Hematopoietic multipotent progenitor cell treated with erythropoietin and hydrocortisone succinate and interleukin-3 and kit ligand, for 17 days (in vitro differentiated cells): ENCODE measurements at places on chromosomes 12 and 14.

DNA sequence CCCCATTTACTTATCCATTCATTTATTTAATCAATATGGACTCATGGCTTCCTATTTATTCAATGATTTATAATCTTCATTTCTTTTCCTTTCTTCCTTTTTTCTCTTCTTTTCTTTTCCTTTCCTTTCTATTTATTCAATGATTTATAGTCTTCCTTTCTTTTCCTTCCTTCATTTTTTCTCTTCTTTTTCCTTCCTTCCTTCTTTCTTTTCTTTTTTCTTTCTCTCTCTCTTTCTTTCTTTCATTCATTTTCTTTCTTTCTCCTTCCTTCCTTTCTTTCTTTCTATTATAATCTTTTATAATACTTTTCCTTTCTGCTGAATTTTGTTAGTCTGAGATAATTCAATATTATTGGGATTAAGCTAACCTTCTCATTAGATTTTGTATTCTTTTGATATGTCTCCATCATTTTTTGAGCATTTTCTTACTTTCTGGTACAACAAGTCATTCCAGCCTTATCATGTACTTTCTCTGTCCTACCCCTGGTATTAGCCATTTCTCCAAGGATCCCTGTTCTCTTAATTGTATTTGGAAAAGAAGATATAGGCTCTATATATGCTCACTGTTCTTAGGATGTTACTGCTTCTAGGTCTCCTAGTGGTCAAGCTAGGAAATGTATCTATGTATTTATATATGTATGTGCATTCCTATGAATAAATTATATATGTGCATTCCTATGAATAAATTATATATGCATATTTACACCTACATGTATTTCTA, 12.1 kb downstream of the LACRT start:
- no peak for DNase-seq

GRCh38 chr12:77609016-77609415, 221.7 kb upstream of the NAV3 start:
- DNase-seq: no peak

DNA sequence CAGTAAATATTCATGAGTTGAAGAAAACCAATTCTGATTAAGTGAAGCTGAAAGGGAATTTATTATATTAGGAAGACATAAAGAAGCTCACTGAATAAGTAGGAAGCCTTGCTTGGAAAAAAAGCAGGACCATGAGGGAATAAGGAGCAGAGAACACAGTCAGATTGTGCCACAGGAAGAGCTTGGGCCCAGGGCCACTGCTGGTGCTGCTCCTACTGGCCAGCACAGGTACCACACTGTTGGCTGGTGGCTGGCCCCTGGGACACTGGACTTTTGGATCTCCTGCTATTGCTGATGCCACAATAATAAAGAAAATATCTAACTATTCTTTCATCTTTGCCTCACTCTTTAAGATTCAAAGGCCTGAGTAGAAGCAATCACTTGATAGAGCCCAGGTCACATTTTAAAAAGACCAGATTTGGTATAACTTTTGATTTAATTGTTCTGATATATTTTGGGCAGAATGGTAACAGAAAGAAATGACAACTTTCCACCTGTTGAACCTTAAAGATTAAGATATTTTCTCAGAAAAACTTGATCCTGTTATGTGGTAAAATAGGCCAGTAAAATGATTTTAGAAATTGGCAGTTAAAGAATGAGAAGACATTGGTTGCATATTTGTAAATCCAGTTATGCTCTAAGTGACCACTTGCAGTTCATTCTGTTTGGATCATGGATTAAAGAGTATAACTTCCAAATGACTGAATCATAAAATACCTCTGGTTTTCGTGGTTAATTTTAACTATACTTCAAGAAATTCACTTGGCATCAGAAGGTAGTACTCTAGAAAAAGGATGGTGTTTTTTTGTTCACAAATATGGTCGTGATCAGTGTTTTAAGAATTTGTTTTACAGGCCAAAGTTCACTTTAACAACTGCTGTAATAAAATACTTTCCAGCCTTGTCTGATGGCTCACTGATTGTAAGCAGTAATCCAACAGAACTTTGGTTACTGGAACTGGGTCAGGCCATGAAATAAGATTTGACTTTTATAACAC, 68.3 kb downstream of the DERA start:
- no peak for DNase-seq

GRCh38 chr12:112937741-112938719, at the start of gene OAS3:
Gene OAS3 (plus strand): TSS chr12:112938474. CDS start chr12:112938531, 57 bp downstream.
- no peak for DNase-seq

DNA sequence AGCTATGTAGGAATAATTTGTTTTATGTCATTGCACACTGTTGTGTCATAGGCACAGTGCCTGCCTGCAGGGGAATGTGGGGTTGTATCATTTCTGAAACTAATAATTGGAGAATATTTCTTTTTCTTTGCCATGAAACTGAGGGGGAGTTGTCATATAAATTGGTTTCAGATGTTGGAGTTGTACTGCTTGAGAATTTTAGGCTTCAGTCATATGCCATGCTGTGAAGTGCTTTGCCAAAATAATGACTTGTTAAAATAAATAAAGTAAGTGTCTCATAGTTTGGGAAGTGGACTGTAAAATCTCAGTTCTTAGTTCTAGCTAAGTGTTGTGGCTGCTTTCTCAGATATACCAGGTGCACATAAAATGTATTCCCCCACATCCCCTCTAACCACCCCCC, 116.8 kb downstream of the DAAM1 start:
- DNase-seq: no peak

GRCh38 chr14:21385188-21385904, 1.5 kb upstream of the SUPT16H start:
- no peak for DNase-seq

DNA sequence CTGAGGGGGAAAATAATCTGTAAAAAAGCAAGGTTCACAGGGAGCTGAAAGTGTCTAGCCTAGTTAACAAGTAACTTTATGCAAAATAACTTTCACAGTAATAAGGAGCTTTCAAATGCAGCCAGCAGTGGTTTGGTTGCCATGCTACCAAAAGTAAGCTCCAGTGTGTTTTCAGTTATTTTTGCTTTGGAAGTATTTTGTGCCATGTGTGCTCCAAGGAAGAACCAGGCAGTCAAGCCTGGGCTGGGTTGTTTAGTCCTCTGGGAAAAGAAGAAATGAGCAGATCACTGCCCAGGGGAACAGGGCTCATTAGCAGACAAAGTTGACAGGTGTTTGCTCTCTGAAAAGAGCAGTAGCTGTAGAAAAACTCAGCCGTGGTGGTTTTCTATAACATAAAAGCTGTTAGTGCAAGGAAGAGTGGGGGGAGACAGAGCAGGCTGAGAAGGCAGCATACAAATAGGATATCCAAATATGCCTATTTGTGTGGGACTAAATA, 92.8 kb upstream of the TMTC2 start:
- no peak for DNase-seq

GRCh38 chr12:114275086-114275485, 130.9 kb downstream of the TBX5 start:
- no peak for DNase-seq
